Activated naive CD8-positive, alpha-beta T cell treated with anti-CD3 and anti-CD28 coated beads, Interleukin-2, amount 50 U/mL, for 24 hours (primary cell): ENCODE measurements at places on chromosomes 6 and 20.

GRCh38 chr6:112269979-112270566, 15.7 kb upstream of the LAMA4 start:
- DNase-seq: no peak

- DNase-seq: no peak
These were observed 1447.6 kb downstream of the GRIK2 start for GRCh38 chr6:102841060-102841459.

- DNase-seq: no peak
These were observed 104.7 kb upstream of the TMEM170B start for GRCh38 chr6:11432713-11433450.

GRCh38 chr20:10379761-10380160, 54.3 kb downstream of the MKKS start:
- no peak for DNase-seq

DNA sequence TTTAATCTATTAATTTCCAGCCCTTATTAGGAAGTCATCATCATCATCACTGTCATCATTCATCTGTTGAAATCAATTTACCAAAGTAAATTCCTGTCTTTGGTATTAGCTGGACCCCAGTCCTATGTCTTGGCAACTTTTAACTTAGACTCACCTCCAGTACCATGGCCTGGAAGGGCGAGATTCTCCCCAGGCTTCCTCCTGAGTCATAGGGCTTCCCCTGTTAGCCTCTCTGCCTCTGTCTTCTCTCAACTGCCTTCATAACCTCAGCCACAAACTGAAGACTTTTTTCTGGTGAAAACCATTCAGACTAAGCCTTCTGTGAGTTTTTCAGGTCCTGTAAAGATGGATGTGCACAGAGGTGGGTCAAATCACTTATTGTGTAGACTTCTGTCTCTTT, 95.0 kb downstream of the NKAIN2 start:
- no peak for DNase-seq

DNA sequence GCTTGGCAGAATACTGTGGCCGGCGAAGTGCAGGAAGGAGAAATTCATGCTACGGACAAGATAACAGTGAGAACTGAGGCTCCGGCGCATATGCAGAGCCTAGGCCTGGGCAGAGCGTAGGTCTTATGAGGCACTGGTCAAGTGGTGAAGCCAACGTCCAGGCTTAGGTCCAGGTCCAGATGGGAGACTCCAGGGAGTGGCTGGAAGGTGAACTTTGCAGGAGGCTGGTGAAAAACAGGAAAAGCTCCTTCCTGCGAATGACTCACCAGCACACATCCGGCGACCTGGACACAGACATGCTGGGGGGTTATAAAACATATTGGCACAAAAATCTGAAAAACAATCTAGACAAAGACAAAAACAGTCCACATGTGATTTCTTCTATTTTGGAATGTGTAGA, 15.4 kb downstream of the C6orf141 start:
- no peak for DNase-seq

DNA sequence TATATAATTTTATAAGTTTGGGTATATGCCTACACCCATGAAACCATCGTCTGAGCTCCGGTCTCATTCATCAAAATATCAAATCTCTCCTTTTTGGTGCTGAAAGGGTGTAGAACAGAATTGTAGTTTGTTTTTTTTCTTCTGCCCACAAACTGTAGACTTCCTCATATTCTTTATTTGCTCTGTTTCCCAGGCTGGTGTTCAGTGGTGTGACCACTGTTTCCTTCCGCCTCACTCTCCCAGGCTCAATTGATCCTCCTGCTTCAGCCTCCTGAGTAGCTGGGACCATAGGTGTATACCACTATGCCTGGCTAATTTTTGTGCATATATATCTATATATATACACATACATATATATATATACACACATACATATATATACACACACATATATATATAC, 139.6 kb upstream of the HCRTR2 start:
- no peak for DNase-seq

DNA sequence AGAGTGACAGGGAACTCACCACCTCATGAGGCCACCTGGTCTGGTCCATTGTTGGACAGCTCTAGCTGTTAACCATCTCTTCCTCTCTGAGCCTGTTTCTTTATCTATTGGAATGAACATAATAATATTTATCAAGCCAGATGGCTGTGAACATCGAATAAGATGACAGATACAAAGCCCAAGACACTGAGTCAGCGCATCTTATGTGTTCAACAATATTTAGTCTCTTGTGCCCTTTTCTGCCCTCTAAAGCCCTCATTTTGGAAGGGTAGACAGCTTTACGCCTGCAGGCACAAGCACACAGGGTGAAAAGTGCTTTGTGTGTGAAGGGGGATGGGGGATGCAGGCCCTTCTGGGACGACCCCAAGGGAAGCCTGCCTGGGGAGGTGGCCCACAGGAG, 164.0 kb downstream of the GRM4 start:
- no peak for DNase-seq

DNA sequence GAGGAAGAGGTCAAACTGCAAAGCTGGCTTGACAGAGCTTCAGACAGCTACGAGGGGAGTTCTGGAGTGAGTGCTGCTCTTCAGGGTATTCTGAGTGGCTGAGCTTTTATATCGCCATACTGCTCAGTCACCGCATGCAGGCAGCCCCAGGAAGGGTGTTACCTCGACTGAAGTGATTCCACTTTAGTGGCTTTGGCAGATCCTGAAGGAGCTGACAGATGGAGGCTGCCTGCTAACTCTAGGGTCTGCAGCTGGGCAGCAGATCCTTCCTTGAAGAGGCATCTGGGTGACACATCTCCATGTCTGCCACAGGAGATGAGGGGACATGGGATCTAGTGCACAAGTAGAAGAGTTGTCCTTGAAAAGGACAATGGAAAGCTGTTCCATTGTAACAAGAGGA, 3.7 kb upstream of the DEK start:
- no peak for DNase-seq

- no peak for DNase-seq
These were observed 27.1 kb downstream of the C20orf173 start for GRCh38 chr20:35502352-35502751.

- DNase-seq: no peak
These were observed 24.8 kb downstream of the NFYA start for GRCh38 chr6:41097467-41098090.

GRCh38 chr20:36405255-36405654, 99.1 kb downstream of the DLGAP4 start:
- no peak for DNase-seq

DNA sequence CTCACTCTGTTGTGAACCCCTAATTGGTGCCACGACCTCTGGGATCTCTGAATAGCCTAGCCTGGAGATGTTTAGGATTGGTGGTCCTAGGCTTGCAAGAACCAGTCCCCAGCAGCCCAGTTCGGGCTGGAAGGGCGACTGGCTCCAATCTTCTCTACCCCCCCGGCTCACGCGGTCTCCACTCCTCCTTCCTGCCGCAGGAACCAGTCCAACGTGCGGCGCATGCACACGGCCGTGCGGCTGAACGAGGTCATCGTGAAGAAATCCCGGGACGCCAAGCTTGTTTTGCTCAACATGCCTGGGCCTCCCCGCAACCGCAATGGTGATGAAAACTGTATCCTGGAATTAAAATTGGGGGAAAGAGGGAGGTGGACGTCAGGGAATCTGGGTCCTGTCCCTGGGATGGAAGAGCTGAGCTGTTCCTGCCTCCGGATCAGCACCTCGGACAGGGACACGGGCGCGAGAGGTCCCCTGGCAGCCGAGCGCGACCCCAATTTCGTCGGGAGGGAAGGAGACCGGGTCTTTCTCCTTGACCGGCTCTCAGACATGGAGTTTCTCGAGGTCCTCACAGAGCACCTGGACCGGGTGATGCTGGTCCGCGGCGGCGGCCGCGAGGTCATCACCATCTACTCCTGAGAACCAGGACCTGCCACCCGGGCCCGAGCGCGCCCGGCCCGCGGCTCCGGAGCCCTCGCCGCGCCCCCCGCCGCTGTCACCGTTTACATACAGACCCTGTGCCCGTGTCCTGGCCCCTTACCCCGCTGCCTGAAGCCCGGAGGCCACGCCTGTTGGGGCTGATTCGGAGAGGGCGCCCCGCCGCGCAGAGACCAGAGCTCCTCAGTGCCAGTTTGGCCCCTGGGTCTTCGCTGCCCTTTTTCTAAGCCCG, 28.2 kb downstream of the SLC12A5 start:
- DNase-seq: peak; percentile 33

DNA sequence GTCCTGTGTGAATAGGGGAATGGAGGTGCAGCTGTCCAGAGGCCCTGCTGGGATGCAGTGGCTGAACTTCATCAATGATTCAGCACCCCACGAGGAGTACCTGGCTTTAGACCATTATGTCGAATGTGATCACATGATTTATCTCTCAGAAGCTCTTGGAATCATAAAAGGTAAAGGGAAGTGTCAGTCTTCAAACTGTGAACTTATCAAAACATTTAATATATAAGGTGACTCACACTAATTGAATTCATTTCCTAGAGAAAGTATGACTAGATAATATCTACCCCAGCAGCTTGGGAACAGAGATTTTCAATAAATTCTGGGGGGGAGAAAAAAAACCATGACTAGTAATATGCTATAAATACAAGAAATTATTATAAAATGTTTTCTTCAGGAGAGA, 29.5 kb downstream of the ALDH8A1 start:
- DNase-seq: no peak

DNA sequence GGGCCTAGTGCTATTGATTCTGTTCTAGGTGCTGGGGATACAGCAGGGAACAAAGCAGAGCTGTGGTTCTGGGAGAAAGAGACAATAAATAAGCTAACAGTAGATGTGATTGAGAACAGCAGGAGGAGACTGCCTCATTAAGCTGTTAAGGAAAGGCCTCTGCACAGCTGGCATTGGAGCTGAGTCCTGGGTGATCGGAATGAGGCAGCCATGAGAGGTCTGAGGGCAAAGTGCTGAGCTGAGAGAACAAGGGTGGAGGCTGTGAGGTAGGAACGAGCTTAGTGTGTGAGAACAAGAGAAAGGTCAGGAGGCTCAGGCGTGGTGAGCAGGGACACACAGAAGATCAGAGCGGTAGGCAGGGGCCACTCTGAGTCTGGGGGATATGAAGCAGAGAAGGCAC, 18.3 kb downstream of the DDX27 start:
- no peak for DNase-seq

GRCh38 chr6:149190224-149190831, 127.2 kb upstream of the TAB2 start:
- peak; percentile 68 for DNase-seq

DNA sequence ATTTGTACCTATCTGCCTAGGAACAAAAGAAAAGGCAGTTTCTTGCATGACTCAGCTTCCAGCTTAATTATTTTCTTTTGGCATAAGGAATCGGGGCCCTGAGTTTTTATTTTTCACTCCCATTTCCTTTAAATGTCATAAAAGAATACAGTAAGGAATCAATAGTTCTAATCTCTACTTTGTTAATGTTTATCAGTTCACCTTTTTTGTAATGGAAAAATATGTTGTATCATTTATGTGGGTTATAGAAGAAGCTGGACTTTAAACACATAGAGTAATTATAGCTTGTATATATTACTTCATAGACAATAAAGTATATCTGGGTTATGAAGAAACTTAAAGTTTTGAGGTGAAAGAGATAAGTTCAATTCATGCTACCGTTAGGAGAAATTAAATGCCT, 1214.8 kb upstream of the GJE1 start:
- no peak for DNase-seq

- no peak for DNase-seq
These were observed 56.4 kb upstream of the VSTM2L start for GRCh38 chr20:37846573-37846972.

GRCh38 chr6:88869263-88870020, 94.0 kb downstream of the RNGTT start:
- no peak for DNase-seq

DNA sequence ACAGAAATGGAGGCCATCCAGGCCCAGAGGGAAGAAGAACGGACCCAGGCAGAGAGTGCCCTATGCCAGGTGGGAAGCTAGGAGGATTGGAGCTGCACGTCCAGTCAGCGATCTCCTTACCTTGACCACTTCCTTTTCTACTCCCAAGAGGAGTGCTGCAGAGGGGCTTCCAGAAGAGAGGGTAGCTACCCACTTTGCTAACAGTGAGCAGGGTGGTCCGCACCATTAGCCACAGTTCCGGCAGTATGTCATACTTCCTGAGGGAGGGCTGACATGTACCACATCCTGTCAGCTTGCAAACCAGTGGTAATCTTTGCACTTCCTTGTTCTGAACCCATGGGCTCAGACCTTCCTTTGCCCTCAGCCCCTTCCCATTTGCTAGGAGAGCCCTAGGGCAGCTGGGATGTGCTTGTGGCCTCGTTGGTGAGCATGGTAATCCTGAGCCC, 35.4 kb downstream of the CEP250 start:
- peak; percentile 63 for DNase-seq

DNA sequence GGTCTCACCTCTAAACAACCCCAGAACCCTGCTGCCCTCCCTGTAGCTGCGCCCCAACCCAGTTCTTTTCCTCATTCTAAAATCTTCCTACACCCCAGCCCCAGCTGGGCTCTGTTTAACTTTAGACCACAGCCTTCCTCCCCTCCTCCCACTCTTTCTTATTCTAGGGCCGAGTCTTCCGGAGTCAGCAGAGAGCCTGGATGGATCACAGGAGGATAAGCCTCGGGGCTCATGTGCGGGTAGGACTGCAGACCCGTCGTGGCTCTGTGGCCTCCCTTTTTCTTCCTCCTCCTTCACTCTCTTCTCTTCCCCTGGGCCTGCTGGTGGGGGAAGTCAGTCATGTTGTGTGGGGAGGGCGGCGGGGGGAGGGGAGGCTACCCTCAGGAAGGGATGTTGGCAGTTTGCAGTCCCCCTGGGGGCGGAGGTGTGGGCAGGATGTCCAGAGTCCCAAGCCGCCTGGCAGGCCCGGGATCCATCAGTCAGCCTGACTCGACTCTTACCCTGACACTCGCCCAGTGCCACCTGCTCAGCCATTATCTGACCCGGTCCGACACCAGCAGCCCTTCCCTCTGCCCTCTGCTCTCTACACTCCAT, 8.1 kb downstream of the CAPN11 start:
- DNase-seq: no peak

- DNase-seq: no peak
These were observed 41.0 kb downstream of the NINL start for GRCh38 chr20:25544311-25544710.

DNA sequence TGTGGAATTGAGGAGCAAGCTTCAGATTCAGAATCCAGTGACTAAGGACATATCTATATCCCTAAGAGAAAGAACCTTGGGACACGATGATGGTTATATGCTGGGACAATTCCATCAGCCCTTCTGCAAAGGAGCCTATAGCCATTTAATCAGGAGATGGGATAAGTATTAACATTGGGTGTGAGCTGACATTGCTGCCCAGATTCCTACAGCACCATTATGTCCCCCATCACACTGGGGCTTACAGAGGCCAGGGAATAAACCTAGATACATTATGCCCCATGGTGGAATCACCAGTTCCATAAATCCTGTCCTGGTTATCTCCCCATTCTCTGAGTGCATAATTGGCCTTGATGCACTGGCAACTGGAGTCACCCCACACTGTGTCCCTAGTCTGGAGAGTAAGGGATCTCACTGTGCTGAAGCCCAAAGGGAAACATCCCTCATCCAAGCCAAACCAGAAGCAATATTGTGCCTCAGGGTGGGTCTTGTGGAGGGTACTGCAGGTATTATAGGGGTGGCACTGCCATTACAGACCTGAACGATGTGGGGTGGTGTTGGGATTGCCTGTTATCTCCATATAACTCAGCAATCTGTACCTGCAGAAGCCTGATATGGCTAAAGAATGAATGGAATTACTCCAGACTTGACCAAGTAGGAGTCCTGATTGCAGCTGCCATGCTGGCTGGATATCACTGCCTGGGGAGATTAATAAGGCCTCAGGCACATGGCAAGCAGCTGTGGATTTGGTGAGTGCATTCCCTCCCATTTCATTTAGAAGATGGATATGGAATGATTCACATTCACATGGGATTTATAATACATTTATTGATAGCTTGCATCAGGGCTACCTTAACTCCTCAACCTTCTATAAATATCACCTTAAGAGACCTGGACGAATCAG, 5.0 kb downstream of the HLA-A start:
- no peak for DNase-seq

GRCh38 chr6:83153883-83154521, 39.1 kb downstream of the PGM3 start:
- no peak for DNase-seq
